H9 (cell line): ENCODE measurements at places on chromosomes 1 and 21.
A peak's percentile ranks its signal among the peaks of the same experiment; 100 is the strongest.

DNA sequence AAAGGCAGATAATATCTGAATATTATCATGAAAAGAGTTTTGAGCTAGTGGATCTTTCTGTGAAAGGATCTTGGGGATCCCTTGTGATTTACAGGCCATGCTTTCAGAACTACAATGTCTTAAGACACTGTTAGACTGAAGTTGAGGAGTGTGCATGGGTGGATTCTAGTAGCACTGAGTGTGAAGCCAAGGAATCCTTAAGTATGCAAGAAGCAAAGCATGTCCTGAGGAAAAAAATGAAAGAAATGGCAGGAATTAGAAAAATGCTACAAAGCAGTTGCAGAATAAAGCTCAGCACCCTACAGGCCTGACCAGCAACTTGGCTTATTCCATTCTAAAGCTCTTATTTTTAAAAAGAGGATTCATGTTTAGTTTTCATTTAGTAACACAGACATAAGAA lies 11.9 kb downstream of the STX6 start:
- DNase-seq, result no peak

GRCh38 chr1:224433701-224434672 lies 610 bp downstream of the WDR26 start:
- peak; percentile 42 for DNase-seq

DNA sequence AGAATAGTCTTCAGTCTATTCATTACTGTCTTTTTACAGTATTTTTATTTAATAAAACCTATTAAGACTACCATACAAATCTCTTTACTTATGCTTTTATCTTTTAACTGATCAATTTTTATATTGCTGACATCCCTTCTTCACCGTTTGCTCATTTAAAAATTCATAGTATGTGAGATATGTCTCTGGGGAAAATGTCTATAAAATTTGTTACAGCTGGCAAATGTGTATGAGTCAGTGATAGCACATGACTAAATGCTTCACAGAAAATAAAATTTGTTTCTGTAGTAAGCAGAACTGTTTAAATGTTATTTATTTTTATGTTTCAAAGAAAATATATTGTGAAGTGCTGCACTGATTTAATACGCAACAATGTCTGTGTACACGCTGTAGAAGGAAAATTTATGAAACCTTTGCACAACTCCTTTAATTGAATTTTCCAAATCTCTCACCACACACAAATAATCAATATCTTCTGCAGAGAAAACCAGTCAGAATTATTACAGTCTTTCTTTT lies 74.2 kb downstream of the ITGB3BP start:
- no peak for DNase-seq

- DNase-seq, result no peak
Observed at GRCh38 chr1:71074681-71075080, 6.2 kb downstream of the ZRANB2 start.

- no peak for DNase-seq
Observed at GRCh38 chr1:240245629-240246020, 153.9 kb downstream of the FMN2 start.

- no peak for DNase-seq
Observed at GRCh38 chr1:56147034-56147433, 432.3 kb downstream of the PLPP3 start.

DNA sequence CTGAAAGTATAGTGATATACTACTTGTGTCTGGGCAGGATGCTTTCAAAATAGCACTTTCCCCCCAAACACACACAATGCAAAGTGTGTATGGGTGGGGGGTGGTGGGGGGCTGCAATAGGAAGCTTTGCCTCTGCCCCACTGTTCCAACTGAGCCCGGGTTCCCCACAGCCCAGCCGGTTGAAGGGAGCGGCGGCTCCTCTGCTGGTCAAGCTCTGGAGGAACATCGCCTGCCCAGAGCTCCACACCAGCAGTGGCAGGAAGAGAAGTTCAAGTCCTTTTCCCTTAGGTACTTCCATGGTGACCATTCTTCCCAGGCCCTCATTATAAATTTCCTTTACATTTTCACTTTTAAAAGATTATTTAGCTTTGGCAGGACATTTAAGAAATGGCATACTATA lies 74.9 kb downstream of the CAPZB start:
- DNase-seq, result peak; percentile 51

GRCh38 chr1:28775121-28775942 lies 36.6 kb upstream of the OPRD1 start:
- peak; percentile 87 for DNase-seq

- DNase-seq, result no peak
Observed at GRCh38 chr1:37399205-37399604, 75.2 kb upstream of the ZC3H12A start.

DNA sequence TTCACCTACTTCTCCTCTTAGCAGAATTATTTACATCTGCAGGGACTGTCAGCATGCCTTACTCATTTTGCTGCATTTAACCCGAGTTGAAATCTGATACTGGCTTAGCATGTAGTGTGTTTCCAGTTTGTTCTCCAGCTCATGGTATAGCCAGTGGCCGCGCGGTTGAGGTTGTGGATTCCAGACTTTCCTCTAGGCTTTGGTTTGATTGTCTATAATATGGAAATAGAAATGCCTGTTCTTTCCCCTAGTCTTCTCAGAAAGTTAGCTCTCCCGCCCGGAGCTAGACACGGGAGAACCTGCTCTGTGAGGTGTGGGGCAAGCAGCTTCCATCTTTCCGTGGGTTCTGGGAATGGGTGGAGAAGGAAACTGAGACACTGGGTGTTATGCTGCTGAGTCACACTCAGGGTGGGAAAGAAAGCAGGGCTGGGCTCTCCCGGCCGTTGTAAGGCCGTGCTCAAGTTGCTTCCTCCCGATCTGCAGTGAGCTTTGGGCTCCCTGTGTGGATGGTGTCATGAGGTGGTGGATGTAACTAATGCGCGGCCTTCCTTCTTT lies 206.8 kb upstream of the TMEM51 start:
- no peak for DNase-seq

DNA sequence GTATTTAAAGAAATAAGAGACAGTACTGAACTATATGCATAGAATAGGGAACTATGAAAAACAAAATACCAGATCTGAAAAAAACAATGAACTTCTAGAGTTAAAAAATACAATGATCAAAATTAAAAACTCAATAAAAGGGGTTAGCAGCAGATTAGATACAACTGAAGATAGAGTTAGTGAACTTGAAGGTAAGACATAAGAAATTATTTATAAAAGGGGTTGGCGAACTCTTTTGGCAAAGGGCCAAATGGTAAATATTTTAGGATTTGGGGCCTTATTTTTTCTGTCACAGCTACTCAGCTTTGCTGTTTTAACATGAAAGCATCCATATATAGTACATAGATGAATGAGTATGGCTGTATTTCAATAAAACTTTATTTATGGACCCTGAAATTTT lies 111.4 kb downstream of the ST3GAL3 start:
- DNase-seq, result no peak

GRCh38 chr1:37476087-37476452 lies 1.7 kb downstream of the ZC3H12A start:
- no peak for DNase-seq

GRCh38 chr1:50750021-50750619 lies 209.9 kb downstream of the FAF1 start:
- DNase-seq, result no peak

- DNase-seq, result peak; percentile 32
Observed at GRCh38 chr1:58781541-58782177, 2.2 kb downstream of the JUN start.

DNA sequence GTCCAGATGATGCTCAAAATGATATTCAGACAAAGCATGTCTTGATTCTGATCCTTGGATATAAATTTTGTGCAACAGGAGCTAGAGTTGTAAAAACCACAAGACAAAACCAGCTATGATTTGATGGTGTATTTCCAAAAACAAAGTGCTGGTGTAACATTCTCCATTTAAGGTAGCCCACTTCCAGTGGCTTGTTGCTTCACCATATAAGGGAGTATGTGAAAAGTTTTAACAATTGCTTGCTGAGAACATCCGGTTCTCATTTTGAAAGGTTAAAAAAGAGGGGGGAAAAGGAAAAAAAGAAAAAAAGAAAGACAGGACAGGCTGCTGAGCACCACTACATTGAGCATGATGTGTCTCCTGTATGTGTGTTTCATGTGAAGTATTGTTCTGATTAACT lies 123.6 kb downstream of the MACF1 start:
- DNase-seq, result no peak

- no peak for DNase-seq
Observed at GRCh38 chr1:6008084-6008415, 15.8 kb upstream of the NPHP4 start.

DNA sequence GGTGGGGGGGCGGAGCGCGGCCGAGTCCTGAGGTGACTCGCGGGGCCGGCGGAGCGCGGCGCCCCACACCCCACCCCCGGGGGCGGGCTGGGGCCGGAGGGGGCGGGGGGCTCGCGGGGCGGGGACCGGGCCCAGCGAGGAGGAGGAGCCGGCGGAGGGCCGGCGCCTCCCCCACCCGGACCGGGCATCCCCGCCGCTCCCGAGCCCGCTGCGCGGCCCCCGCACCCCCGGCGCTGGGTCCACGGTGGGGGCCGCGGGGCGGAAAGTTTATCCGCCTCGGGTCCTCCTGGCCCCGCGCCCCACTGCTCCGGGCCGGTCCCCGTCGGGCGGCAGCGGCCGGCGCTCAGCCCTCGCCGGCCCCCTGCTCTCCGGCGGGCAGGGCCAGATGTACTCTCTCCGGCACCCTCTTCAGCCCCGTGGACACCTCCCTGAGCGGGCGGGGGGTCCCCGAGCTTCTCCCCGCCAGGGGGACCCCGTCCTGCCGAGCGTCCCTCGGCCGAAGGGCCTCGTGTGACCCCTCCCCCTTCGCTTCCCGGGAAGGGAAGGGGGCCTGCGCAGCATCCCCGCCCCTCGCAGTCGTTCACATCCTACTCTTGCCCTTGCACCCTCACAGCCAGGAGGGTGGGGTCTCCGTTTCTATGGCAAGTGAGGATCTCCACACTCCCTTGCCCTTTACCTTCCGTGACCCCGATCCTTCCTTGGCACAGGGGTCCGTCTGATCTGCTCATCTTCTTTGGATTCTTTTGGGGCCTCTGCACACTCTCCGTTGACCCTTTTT lies 663 bp downstream of the CAMTA1 start:
- peak; percentile 55 for DNase-seq

DNA sequence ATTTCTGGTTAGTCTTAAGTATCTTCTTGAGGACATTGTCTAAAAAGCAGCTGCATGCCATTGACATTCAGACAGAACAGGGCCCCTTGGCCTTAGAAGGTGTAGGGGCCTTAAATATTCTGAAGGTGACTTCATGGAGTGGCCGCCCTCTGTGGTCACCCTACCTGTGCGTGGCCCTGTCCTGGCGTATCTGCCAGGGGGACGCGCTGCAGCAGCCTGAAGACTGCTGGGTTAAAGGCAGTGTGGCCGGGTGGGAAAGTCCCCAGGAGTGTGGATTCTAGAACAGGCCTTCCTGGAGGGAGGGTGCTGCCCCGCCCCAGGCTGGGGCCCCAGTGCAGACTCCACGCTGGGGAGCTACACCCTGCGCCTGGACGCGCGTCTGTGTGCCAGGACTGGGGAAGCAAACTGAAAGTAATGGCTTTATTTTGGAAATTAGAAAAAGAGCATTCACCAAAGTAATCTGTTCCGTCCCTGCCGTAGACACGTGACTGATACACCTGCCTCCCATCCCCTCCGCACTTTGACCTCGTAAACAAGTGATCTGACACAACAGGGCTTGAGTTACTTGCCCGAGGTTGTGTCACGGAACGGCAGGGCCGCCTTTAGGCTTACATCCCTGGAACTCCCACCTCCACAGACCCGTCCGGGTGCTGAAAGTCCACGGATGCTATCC lies 1.8 kb downstream of the AGPAT3 start:
- no peak for DNase-seq

GRCh38 chr1:14794136-14794768 lies 195.8 kb downstream of the KAZN start:
- no peak for DNase-seq

DNA sequence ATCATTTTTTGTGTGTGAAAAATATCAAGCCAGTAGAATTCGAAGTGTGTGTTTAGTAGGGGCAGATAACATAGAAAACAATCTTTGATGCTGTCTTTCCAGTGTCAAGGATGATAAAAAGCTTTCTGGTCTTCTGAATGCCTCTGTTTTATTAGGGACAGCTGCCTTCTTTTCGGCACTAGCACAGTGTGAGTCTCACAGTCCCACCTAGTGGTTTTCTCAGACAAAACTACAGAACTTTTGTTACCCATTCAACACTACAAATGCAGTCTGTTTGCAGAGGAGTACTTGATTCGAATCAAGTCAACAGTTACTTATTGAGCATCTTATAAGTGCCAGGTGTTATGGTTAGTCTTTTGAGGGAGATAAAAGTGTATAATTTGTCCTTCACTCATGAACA lies 30.6 kb upstream of the MCOLN3 start:
- DNase-seq, result no peak

GRCh38 chr1:188006354-188006753 lies 1177.6 kb downstream of the PLA2G4A start:
- no peak for DNase-seq

- peak; percentile 28 for DNase-seq
Observed at GRCh38 chr21:18041012-18041411, 203.6 kb upstream of the CHODL start.

GRCh38 chr1:3227351-3227704 lies 158.3 kb downstream of the PRDM16 start:
- DNase-seq, result no peak

DNA sequence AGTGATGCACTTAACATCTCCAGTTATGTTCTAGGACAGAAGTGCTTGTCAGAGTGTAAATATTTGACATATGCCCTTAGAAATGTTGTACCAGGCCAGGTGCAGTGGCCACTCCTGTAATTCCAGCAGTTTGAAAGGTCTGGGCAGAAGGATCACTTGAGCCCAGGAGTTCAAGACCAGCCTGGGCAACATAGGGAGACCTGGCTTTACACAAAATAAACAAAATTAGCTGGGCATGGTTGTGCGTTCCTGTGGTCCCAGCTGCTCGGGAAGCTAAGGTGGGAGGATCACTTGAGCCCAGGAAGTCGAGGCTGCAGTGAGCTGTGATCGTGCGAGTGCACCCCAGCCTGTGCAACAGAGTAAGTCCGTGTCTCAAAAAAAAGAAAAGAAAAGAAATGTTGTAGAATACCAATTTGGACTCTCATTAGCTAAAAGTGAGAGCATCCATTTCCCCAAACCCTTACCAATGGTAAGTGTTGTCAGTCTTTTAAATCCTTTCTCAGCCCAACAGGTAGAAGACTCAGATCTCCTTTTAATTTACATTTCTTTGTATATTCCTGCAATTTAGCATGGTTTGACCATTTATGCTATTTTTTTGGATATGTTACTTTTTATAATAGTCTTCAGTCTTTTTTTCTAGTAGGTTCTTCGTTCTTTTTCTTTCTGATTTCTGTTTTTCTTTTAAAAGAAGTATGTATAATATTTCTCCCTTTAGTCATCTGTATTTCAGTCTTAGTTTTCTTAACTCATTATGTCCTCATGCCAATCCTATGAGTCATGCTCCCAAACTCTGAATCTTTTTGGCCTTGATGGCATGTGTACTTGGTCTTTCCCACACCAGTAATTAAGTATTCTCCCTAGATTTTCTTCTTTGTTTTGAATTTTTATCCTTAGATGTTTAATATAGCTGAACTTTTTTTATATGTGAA lies 74.4 kb downstream of the CAMTA1 start:
- DNase-seq, result no peak

GRCh38 chr21:14245711-14246110 lies 29.8 kb downstream of the RBM11 start:
- DNase-seq, result no peak

- DNase-seq, result no peak
Observed at GRCh38 chr1:1875932-1876331, 15.0 kb downstream of the GNB1 start.
